ENCODE measurements at places on chromosomes 2 and 18. TPM values are rescaled to one million over a fixed set of nuclear protein-coding genes. Genes with fewer than 3 reads are reported as not detected.

CDCA7 gene
- 43.5 TPM for total RNA-seq

RASGRP3 gene
- 11.8 TPM for total RNA-seq

CTAGE1 gene
- not detected for total RNA-seq

EMX1 gene
- total RNA-seq = 10.0 TPM

NCKAP5 gene
- total RNA-seq = 9.1 TPM

GRCh38 chr18:66749030-66749429, 145.1 kb upstream of the CDH19 start:
- DNase-seq = no peak

DNA sequence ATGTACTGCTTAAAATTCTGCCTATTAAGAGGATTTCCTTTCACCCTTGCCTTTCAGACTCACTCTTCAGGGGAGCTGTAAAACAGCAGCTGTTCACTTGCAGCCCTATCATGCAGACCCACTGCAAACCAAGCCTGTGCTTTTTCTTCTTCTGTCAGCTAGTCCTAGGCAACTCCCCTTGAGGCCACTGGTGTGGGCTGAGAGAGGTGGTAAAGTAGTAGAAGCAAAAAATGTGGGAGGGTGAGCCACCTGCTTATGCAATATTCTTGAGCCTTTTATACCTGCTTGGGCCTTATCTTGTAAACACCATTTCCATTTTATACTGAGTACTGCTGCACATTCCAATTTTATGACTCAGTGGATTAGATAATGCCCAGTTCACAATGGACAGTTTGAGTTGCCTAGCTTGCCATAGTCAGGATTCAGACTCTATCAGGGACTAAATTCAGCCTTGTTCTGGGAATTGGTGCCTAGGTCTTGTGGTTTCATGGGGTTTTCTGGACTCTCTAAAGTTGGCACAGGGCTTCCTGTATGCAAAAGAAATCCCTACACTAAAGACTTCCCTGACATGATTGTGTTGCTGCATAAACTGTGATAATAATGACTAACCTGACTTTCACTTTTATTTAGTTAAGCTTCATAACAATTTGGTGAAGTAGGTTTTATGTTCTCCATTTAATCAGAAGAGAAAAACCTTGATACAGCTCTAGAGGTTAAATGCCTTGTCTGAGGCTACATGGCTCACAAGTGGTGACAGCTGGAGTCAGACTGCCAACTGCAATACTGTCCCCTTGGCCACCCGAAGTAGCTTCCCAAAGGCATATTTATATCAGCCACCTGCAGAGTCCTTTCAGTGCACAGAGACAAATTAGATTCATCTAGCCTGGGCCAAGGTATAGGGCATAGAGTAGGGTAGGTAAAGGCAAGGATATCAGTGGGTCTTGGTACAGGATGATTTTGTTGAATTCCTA, 47.4 kb upstream of the KDM3A start:
- no peak for DNase-seq

DNA sequence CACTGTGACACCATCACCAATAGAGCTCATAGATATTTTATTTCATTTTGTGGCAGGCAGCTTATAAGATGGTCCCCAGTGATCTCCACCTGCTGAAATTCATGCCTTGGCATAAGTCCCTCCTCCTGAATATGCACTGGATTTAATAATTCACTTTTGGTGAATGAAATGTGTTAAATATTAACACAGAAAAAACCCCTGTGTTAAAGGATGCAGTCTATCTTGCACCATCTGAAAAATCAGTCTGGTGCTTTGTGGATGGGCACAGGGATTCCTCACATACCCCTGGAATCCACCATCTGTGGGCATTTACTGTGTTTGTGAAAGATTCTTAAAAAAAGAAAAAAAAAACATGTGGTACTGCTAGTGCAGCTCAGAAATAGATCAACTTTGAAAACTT, 26.1 kb upstream of the WIPF1 start:
- no peak for DNase-seq

DNA sequence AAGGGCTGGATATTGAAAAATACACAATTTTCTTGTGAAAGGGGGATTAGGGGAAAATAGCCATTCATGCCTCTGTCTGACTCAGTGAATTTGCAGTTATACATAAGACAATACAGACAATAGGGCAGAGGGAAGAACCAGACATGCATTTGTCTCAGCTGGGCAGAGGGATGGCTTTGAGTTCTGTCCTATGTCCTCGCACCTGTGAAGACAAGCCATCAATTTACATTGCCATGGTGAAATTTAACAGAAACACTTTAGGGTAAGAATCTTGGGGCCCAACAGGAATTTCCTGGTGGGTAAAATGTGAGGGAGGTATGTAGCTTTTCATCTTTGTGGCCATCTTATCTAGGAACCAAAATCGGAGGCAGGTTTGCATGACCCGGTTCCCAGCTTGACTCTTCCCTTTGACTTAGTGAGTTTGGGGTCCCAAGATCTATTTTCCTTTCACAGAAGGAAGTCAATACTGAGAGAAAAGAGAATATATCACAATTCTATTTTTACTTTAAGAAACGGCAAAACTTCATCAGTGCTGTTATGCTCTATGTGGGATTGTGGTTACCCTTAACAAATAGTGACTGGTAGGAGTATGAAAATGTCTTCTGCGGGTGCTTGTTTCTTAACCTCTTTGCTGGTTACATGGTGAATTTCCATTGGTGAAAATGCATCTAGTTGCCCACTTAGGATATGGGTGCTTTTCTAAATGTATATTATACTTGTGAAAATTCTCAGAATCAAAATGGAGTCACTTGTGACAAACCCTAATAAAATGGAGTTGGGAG, 221.8 kb downstream of the SPP2 start:
- no peak for DNase-seq

DNA sequence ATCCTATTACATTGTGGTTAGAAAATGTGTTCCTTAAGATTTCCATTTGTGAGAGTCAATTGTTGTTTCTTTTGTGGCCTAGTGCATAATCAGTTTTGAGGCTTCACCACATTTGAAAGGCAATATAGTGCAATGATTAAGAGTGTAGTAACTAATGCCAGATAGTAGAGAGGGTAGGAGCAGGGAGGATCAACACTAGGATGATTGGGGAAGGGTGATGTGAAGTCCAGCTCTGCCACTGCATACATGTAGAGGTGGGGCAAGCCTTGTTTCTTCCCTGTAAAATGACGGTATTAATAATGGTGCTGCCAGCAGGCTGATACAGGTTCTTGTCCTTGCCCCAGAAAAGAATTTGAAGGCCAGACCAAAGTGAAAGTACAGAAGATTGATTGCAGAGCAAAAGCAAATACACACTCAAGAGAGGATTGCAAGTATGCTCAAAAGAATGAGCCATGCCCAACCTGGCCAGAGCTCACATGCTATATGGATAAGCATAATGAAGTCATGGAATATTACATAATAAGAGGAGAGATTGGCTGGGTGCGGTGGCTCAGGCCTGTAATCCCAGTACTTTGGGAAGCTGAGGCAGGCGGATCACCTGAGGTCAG, 8.0 kb downstream of the SP100 start:
- DNase-seq = no peak

- DNase-seq = no peak
These were observed 57.0 kb downstream of the BCL11A start for GRCh38 chr2:60496475-60496874.

DNA sequence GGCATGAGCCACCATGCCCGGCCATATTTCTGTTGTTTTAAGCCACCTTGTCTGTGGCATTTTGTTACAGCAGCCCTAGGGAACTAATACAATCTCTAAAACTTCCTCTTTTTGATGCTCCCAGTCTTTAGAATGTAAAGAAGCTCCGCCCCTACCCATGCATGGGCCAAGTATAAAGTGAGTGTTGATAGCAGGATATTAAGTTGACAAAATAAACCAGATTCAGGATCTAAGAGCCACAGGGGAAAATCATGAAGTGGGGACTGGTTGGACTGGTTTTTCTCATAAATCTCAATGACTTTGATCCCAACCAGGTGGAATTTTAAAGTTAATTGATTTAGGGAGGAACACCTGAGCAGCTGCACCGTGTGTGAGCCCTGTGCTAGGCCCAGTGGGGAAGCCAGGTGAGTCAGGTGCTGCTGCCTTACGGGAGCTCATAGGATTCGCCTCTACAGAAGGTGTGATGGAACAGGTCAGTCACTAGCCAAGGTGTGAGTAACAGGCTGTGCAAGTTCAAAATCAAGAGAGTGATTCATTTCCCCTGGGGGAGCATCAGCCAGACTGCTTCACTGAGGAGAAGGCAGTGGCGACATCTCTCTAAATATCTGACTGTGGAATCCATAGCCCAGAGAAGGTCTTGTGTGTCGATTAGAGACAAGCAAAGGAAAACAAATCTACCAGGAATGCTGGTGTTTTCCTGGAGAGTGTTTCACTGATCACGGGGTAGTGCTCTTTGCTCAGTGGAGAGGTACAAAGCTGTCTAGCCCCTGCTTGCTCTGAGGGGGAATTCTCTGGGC, 63.0 kb upstream of the MSH2 start:
- DNase-seq = peak; percentile 78

DNA sequence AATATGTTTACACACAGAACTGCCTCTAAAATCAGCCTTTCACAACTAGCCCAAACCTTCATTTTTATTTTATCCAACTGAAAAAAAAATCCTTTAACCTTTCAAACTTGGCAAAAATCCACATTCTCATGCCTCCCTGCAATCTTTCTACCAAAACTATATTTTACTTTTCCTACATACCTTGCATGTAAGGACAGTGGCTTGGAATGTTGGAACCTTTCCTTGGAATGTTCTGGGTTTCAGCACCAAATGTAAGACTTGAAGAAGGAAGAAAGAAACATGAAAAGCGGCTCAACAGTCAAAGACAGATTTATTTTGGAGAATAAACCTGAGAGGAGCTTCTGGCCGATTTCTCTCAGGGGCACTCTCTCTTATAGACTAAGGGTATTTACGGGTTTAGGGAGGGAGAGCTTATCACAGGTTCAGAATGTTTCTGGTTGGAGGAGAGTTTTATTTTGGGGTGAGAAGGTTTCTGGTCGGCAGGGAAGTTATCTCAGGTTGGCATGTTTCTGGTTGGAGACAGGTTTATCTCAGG, 79.7 kb downstream of the RRM2 start:
- no peak for DNase-seq

DNA sequence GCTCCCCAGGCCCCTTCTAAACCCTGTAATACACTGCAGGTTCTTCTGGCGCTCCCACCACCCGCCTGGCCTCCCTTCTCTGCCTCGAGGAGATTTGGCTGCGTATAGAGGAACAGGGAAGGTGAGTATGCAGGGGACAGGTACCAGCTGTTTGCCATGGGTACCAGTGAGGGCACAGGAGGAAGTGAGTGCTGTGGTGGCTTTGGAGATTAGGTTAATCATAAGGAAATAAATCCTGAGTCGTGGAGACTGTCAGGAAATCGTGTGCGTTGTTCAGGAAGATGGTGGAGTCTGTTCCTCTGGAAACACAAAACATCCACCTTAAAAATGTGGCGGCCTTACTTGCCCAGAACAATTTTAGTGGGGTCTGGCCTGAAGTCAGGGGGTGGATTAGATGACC, 230.4 kb downstream of the FAM210A start:
- no peak for DNase-seq

Measured in Peyer's patch (tissue), 4 donors.